NCI-H446 (cell line): ENCODE measurements at places on chromosomes 16 and 17.

DNA sequence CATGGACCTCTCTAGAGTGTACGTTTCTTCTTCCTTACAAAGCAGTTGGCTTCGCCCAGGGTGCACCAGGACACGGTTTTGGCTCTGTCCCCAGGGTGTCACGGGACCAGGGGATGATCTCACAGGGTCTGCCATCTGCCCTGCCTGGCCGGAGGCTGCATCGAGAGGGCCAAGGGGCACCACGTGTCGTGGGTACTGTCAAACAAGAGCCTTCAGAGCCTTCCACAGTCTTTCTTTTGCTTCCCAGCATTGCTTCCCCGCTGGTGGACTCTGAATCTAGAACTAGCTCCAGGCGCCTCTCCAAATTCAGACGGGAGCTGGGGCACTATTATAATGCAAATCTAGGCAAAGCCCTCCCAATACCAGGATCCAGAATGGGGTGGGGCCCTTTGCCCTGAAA lies 47.9 kb downstream of the MAPT start:
- peak; percentile 91 for DNase-seq

DNA sequence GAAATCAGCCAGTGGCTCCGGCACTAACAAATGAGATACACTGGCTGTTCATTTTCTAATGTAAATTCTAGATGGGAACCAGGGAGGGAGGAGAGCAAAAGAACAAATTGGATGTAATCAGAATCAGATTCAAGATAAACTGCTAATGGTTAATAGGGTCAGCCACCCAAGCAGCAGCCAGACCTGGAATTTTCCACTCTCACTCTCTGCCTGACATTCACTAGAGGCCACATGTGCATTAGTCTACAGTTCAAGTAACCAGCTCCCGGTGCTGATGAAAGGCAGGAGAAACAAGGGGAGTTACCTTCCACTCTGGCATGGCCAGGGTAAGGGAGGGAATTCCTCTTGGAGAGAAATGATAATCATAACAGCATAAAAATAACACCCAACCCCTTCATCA lies 597.7 kb downstream of the TOX3 start:
- DNase-seq, result no peak

DNA sequence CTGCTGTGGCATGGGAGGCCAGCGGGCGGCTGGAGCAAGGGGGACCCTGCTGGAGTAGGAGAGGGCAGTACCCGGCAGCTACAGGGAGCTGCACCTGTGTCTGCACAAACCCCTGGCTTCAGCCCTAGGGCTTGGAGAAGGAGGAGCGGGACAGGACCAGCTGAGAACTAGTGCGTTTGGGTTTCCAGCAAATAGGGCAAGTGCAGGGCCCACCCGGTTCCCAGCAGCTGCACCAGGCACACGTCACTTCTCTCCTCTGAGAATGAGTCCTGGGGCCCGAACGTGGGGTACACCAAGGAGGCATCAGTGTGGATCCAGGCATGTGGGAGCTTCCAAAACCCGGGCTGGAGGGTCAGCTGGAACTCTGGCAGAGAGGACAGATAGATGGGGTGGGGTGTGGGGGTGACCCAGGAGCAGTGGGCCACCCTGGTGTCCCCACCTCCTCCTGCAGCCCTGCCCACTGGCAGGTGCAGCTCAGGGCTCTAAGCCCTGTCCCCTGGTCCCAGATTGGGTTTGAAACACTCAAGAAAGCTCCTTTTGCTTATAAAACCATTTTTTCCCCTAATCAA lies 5.6 kb downstream of the C16orf89 start:
- DNase-seq, result no peak

DNA sequence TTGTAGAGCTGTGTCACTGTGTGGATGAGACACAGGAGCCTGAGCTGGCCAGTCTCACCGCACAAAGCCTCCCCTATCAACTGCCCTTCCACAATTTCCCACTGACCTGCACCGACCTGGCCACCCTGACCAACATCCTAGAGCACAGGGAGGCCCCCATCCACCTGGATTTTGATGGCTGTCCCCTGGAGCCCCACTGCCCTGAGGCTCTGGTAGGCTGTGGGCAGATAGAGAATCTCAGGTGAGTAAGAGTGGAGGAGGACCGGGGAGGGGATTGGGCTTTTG lies 37.4 kb downstream of the NLRC5 start:
- no peak for DNase-seq

DNA sequence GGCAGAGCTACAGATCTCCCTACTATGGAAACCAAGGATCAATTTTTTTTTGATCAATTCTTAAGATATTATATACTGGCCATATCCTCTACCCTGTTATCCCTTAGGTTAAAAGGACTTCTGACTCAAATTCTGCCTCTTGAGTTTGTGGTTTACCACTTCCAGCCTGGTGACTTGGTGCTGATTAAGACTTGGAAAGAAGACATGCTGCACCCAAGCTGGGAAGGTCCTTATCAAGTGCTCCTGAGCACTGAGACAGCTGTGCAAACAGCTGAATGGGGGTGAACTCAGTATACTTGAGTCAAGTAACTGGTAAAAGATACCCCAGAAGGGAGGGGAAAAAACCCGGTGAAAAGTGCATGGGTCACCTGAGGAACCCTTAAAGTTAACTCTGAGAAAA lies 20.5 kb upstream of the SPACA3 start:
- no peak for DNase-seq

GRCh38 chr17:44197980-44198720 lies 1.5 kb downstream of the ATXN7L3 start:
- DNase-seq, result no peak

DNA sequence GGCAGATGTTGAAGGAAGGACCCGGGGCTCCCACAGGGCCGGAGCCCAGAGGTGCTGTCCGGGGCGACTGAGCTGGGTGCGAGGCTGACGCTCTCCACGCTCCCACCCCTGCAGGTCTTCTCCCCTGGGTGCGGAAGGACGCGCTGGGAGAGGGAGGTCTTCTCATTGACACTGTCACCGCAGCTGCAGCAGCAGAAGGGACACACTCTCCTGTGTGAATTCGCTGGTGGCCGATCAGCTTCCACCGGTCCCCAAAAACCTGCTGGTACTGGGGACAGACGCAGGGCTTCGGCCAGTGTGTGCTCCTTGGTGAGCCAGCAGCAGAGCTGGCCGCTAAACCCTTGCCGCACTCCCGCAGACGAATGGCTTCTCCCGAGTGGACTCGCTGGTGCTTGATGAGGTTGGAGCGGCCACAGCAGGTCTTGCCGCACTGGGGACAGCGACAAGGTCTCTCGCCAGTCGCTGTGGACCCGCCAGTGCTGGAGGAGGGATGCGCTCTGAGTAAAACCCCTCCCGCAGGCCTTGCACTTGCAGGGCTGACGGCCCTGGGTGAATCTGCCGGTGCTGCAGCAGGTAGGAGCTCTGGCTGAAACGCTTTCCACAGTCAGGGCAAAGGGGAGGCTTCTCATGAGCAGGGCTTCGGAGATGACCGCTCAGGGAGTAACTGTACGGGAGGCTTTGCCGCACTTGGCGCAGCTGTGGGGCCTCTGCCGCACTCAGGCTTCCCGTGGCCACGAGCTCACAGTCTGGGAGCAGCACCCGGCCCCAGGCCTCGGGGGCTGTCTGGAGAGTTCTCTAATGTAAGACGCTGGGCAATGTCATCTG lies 6.2 kb downstream of the ZNF843 start:
- DNase-seq, result no peak

GRCh38 chr16:22189473-22190080 lies 16.5 kb upstream of the EEF2K start:
- no peak for DNase-seq

DNA sequence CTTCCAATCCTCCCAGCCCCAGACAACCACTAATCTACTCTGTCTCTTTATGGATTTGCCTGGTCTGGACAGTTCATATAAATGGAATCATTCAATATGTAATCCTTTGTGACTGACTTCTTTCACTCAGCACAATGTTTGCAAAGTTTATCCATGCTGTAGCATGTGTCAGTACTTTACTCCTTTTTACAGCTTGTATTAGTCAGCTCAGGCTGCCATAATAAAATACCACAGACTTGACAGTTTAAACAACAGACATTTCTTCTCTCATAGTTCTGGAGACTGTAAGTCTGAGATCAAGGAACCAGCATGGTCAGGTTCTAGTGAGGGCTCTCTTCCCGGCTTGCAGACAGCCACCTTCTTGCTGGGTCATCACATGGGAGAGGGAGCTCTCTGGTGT lies 41.3 kb downstream of the GPRC5B start:
- DNase-seq, result no peak

DNA sequence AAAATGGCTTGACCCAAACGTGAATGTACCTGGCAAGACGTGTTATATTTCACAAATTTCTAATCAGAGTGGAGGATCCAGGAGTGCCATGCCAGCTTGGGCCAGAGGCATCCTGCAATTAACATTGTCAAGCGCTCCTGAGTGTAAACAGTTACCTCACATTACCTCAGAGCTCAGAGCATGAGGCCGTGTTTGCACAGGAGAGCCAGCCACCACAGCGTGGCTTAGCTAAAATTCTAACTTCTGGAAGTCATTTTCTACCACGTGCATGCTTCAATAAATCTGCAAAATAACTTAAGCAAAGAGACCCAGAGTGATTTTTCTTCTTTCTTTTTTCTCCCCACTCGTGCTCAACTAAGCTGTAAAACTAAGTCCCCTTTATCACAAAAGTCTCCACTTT lies 769.0 kb downstream of the KCNJ2 start:
- no peak for DNase-seq

DNA sequence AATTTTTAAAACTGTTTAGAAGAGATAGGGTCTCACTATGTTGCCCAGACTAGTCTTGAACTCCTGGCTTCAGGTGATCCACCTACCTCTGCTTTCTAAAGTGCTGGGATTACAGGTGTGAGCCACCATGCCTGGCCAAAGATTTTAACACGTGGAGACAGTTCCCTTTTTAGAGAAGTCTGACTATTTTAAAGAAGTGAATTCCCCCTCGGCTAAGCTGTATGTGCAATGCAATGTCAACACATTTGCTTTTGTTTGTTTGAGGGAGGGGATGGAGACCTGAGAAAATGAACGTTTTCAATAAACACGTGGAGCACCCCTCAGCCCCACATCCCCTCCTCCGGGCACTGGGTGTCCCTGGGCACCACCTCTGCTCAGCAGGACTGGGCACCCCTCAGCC lies 14.3 kb upstream of the RNPS1 start:
- no peak for DNase-seq

DNA sequence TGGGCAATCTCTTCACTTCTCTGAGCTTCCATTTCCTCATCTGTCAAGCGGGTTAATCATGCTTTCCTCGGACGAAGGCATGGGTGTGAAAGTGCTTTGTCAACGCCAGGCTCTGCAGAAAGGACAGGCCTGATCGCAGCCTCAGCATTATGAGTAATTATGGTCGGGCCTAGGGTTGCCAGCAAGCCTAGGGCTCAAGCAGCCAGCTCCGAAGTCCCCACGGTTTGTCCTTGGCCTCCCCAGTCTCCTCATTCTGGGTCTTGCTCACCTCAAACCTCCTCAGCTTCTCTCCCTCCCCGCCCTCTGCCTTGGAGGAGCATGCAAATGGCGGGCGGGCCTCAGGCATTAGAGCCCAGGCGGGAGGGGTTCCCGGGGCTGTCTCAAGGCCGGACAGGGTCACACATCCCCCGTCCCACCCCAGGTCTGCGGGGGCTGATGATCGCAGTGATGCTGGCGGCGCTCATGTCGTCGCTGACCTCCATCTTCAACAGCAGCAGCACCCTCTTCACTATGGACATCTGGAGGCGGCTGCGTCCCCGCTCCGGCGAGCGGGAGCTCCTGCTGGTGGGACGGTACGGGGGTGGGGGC lies 10.2 kb upstream of the FAM83G start:
- no peak for DNase-seq

GRCh38 chr17:42659079-42659931 lies at the start of gene TUBG2:
Gene TUBG2, plus strand, starts transcription at chr17:42659284. Its CDS starts 220 bp downstream, at chr17:42659504.
- DNase-seq, result peak; percentile 95

DNA sequence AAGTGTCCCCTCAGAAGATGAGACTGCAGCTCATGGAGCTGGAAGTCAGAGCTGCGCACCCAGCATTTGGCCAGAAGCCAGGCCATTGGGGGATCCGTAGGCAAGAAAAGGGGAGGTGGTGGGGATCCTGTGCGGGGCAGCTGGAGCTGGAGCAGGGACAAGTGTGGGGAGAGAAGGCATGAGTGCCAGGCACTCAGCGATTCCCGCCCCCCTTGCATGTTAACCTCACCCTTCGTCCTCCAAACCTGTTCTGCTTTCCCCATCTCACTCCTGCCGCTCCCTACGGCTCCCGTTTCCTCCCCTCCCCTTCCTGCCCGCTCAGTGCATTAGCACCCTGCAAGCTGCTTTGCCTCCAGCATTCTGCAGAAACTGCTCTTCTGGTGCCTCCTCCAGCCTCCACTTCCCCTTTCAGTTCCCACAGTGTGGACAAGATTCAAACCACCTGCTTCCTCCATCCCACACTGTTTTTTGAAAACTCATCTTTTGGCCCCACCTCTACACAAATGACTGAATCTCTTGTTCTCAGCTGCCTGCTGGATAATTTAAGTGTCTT lies 5.6 kb downstream of the ALOX15 start:
- DNase-seq, result no peak

DNA sequence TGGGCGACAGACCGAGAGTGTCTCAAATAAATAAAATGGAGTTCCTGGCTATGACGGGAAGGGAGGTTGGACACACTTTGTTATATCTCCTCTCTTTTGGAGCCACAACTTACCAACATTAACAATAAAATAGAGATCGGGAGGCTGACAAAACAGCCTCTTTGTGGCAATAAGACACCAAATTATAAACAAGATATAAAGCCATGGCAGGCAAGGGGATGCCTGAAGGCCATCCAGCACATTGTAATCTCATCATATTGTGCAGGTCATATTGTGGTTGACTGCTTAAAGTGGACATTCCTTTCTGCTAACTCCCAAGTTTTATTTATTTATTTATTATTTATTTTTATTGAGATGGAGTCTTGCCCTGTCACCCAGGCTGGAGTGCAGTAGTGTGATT lies 59.9 kb upstream of the MGAT5B start:
- no peak for DNase-seq

- no peak for DNase-seq
These were observed 35.6 kb upstream of the ZNF750 start for GRCh38 chr17:82875407-82875856.

- no peak for DNase-seq
These were observed 34.4 kb downstream of the SLC7A5 start for GRCh38 chr16:87834668-87835473.

DNA sequence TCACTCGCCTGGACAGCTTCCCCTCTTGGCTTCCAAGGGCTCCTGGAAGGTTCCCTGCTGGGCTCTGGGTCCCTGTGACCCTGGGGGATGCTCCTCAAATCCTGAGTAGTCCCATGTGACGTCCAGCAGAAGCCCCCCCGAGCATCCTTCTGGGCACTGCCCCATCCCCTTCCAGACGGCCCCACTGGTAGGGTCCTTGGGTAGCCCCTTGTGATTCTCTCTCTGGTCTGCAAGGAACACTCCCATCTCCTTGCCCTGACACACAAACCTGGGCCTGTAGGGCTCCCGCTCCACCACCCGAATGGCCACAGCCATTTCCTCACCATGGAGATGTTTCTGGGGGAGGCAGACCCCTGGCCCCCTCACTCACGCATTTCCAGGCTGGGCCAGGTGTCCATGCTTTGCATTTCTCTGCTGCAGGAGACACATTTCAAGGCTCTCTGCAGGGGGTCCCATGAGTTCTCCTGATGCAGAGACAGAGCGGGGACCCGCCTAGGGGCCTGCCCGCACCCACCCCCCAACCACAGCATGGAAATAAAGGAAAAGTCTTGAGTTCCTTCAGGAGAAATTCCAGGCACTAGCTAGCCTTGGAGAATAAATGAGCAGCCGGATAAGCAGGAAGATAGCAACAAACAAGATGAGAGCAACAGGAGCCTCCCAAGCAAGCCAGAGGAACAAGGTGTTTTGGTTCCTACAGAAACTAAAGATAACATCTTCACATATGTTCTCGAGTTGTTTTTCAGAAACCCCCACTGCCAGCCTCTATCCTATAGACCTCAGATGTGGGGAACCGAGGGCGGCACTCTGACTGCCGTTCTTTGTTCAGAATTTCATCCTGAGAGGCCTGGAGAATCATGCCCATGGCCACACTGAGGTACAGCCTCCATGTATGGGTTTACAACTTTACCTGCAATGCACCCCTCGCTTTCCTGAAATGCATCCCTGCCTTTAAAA lies 128.8 kb downstream of the MGAT5B start:
- no peak for DNase-seq
